NCI-H510A treated with DMSO at 0.1 percent for 48 hours (cell line): ENCODE measurements at places on chromosomes 11 and 22.
A peak's percentile ranks its signal among the peaks of the same experiment; 100 is the strongest.

DNA sequence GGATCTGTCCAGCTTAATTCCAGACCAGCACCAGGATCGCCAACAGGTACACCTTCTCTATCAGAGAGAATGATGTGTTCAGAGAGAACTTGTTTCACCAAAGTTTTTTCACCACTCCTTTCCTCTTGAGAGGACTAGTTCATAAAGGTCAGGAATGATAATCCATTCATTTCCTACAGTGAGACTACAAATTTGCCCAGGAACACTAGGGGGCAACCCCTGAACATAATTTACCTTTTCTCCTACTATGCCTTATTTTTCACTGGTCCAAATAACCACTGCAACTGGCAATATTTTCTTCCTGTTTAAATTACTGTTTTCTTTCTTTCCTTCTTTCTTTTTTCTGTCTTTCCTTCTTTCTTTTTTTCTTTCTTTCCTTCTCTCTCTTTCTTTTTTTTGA, 22.5 kb downstream of the CAVIN3 start:
- no peak for DNase-seq

- no peak for DNase-seq
Measured at GRCh38 chr11:2530855-2531200, 86.0 kb downstream of the KCNQ1 start.

DNA sequence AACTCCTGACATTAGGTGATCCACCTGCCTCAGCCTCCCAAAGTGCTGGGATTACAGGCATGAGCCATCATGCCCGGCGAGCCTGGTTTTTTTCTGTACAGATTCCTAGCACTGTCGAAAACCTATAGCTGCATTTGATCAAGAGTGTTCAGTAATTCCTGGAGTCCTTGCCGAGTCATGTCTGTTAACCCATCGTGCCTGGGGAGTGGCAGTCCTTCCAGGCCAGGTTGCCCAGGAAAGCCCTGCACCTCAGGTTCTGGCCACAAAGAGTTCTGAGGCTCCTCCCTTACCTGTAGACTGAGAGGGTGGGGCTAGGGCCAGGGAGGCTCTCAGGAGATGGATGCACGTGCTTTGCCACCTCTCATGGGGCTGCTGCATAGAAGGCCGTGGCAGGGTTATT, 17.0 kb downstream of the YDJC start:
- no peak for DNase-seq

DNA sequence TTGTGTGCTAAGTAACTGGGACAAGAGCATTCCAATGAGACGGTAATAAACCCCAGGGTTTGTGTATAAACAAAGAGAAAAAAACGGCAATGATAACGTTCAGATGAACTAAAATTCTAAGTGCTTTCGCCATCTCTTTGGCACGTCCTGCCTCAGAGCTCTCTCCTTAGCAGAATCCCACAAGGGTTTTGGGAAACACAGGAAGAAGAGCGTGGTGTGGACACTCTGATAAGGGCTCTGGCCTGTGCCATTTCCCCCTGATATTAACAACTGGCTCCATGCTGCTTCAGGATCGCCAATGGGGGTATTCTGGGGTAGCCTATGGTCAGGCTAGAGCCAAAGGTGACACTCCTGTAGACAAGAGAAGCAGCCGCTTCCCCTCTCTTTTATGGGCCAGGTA, 18.4 kb downstream of the ABCC8 start:
- no peak for DNase-seq

- no peak for DNase-seq
Measured at GRCh38 chr11:115496892-115497291, 7.3 kb downstream of the CADM1 start.

DNA sequence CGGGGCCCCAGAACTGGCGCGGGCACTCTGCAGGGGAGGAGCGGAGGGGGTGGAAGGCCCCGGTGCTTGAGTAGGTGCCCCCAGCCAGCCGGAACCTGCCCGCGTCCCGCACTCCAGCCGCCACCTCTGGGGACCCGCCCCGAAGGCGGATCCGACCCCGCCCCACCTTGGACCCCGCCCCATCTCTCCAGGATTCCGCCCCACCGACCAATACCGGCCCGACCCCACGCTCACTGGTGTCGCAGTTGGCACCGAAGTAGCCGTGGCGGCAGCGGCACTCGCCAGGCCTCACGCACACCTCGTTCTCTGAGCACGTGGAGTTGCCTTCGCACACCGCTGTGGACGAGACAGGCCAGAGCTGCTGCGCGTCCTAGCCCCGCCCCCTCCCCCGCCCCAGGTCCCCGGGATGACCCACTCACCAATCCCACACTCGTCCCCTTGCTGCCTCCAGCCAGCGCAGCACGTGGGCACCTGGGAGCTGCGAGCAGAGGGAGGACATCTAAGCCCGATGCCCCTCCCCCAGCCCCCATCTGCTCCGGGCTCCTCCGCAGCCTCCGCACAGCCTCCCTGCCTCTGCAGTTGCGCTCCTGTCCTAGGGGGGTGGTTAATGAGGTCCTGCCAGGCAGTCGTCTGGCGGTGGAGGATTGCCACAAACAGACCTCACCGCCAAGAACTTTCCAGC, 6.0 kb downstream of the SCARF2 start:
- DNase-seq, result no peak

DNA sequence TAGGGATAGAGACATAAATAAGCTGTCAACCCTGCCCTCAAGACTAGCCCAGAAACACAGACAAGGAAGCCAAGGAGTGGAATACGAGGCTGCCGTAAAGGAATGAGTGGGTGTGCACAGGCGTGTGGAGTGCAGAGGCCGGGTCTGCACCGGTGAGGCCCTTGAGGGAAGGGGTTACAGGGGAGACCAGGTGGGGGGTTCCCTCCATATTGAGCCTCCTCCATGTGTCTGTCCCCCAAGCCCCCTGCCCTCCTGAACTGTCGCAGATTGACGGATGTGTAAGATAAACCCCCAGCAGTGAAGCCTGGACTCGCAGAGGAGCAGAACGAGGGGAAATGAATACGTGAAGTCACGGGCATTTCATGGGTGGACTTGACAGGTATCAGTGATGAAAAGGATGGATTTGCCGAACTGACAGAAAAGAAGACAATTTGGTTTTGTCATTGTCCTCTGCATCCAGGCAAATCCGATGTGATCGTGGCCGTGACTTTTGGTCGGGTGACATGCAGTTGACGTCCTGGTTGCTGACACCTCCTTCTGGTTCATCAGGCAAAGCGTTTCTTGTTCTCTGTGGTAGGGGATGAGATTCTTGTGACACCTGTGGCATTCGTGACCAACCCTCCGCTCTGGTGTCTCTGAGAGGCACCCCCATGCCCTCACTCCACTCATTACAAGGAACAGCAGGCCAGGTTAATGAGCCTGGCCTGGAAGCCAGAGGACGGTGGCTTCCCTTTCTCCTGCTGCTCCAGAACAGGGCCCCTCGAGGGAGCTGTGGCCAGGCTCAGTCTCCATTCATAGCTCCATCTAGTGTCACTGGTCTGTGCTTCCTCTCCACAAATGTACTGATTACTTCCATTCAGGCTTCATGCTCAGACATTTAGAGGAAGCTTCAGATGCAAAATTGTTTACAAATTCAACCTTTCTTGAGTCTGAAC, 223.1 kb upstream of the B3GAT1 start:
- no peak for DNase-seq

DNA sequence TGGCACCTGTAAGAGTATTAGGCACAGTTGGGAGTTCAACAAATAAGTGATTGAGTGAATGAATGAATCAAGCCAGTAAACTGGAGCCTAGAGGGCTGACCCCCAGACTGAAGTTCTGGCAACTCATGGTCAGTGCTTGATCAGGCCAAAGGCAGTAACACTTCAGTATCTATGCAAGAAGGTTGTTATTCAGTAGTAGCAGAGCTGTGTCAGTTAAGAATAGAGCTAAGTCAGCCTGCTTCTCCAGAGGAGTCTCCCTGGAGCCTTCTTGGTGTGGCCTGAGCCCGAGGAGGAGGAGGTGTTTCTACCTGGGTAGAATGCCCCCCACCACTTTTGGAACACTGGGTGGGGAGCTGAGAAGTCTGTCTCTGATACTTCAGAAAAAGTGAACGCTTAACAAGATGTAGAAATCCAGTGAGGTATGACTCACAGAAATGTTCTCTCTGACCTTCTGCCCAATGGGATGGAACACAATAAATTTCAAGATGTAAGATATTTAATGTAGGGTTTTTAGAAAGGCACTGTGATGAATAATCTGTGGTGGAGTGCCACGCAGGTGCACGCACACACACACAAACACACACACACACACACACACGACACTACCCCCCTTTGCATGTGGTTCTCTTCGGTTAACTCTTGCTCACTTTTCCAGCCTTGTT, 219.9 kb downstream of the HIPK3 start:
- no peak for DNase-seq

DNA sequence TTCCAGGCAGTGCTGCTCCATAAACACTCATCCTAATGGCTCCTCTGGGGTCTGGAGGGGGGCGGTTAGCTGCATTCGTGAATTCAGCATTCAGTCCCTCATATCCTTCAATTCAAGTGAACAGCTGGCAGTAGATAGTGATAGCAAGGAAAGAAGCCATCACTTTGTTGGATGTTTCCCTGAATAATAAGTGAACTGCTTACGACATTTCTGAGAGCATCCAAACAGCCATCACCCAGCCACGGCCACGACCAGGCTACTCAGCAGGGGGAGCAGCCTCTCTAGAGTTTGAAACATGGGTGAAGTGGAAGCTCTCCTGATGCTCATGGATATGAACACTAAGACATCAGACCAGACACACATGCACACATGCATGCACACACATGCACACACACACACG, 163.6 kb downstream of the NTM start:
- DNase-seq, result no peak

- no peak for DNase-seq
Measured at GRCh38 chr11:14306481-14306880, 52.5 kb downstream of the RRAS2 start.

GRCh38 chr11:133366147-133366546, 166.2 kb downstream of the OPCML start:
- DNase-seq, result no peak

GRCh38 chr11:11534981-11535380, 86.8 kb downstream of the GALNT18 start:
- DNase-seq, result no peak

- DNase-seq, result no peak
Measured at GRCh38 chr22:44483878-44484277, 14.2 kb downstream of the RTL6 start.

GRCh38 chr11:119055901-119056300, 1.1 kb downstream of the HYOU1 start:
- DNase-seq, result no peak

DNA sequence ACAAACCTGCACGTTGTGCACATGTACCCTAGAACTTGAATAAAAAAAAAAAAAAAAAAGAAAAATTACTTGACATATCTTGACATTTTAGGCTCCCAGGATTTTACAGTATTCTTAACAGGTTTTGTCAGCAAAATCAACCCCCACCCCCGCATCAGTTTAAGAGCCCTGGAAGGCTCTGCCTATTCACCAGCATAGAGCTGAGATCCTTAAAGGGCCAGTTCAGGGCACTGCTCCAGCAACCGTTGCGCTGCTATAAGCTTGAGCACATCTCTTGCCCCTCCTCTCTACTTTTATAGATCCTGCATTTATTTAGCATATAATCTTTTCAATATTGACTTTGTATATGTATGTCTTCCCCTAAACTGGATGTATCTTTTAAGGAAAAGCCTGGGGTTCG, 697 bp upstream of the PAFAH1B2 start:
- peak; percentile 74 for DNase-seq

DNA sequence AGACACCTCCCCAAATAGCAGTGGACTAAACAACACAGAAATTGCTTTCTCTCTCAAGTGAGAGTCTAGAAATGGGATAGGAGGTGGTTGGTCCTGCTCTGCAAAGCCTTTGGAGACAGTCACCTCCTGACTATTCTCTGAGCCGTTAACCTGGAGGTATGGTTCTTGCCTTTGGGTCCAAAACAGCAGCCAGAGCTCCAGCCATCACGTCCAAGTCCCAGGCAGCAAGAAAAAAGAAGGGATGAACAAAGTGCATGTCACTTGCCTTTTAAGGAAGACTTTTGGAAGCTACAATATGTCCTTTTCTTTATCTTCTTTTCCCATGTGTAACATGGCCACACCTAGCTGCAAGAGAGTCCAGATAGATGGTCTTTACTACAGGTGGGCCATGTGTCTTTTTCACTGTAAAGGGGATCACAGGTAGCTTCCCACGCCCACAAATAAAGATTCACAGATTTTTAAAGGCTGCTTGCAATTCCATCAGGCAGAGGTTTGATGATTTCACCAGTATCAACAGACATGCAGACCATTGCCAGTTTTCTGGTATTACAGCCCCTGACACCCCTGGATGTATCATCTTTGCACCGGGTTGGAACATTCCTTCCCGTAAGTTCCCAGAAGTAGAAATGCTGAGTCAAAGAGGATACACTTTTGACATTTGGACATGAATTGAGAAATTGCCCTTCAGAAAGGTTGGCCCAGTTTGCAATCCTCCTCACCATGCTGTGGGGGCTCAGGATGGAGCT, 66.0 kb downstream of the MYEOV start:
- no peak for DNase-seq

DNA sequence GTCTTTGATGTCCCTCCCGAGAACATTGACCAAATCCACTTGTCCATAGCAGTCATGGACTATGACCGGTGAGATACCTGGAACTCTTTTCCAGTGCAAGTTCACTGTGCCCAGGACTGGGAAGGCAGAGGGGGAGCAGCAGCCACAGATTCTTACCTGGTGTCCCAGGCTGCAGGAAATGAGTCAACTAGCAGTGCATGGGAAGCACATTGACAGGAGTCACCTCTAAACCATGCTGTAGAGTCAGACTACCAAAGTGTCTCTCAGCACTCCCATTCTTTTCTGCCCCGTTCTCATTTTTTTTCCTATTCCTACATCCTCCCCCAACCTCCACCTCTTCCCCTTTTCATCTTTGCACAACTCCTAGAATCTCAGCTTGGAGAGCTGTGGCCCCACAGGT, 67.2 kb upstream of the OLFML1 start:
- DNase-seq, result no peak

DNA sequence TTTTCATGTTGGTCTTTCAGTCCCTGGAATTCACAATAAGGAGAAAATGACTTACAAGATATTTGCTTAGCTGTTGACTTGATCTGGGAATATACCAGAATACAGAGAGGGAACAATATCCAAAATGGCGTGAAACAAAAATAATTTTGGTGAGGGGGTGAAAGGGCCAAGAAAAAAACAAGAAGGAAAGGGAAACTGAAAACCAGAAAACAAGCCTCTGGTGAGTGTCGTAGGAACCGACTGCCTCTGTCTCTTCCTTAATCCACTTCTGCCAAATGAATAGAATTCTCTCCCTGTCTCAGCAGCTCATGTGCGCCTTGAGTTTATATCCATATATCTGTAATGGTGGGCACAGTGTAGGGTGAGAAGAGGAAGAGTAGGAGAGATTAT, 367.6 kb downstream of the ETS1 start:
- no peak for DNase-seq

GRCh38 chr11:81700076-81700475, 1033.6 kb downstream of the FAM181B start:
- DNase-seq, result no peak
